GM10248 (cell line): ENCODE measurements at places on chromosomes 12 and 14.

- no peak for DNase-seq
Measured at GRCh38 chr12:100778967-100779590, 15.5 kb upstream of the ANO4 start.

DNA sequence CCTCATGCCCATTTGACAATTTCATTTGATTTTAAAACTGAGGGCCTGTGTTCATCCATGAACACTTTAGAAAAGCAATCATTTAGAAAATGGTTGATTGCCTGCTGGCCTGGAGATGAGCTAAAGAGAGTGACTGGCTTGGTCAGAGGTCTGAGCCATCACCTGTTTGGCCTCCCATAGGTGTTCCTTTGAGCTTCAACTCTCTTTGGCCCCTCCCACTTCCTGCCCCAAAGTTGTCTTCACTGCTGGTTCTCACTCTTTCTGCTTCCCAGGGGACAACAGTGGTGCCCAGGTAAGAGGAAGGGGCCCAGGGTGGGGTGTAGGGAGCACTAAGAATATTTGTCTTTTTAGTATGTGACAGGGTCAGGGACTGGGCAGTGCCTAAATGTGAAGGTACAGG lies 4.9 kb upstream of the TCP11L2 start:
- no peak for DNase-seq

GRCh38 chr14:54123841-54124240 lies 167.2 kb upstream of the BMP4 start:
- no peak for DNase-seq

DNA sequence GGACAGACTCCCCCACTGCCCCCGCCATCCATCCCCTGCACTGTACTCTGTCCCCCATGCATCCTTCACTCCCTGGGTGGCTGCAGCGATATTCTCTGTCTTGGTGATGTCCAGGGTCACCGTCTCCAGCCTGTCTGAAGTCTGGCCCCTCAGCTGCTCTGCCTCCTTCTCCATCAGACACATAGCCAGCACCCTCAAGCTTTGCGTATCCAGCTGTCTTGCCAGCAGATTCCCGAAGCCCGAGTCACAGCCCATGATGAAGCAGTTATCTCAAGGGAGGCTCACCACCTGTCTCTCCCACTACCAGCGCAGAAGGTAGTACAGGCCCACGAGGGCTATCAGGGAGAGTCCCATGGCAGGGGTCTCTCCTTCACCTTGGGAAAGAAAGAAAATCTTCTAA lies 77.8 kb downstream of the HSD17B6 start:
- DNase-seq = no peak

DNA sequence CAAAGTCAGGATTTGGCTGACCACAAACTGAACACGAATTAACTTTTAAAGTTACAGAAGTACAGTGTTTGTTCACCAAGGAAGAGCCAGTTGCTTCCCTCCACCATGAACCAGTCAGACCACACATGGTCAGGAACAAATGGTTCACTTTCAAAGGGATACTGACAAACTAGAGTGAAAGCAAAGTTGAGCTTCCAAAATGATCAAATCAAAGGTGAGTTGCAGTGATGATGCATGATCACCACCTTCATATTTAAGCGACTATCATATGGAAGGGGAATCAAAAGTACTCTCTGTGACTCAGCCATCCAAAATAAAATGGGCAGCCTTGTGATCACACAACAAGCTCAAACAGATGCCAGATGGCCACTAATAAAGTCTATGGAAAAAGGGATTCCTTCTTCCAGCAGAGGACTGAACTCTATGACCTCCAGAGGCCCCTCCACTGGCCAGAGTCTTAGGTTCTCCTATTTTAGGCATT lies 13.1 kb downstream of the NT5DC3 start:
- DNase-seq = no peak

DNA sequence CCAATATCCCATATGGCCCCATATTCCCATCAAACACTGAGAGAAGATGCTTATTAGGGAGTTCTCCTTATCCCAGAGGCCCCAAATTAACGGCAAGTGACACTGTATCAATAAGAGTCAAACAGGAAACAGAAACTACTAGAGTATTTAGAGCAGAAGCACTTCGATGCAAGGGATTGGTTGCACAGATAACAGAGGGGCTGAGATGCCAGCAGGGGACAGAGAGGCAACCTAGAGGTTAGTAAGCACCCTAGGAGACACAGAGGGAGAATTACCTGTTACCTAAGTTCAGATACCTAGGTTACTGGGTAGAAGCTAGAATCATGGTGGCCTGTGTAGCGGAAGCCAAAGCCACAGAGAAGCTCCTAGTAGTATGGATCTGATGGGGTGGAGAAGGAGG lies 2.9 kb downstream of the HEBP1 start:
- DNase-seq = no peak

GRCh38 chr12:116276652-116277466 lies 634 bp downstream of the MED13L start:
- DNase-seq = peak; percentile 62

- DNase-seq = peak; percentile 79
Measured at GRCh38 chr14:68814539-68815297, 21.9 kb upstream of the ZFP36L1 start.

GRCh38 chr12:22667122-22667521 lies 42.2 kb downstream of the ETNK1 start:
- no peak for DNase-seq

- no peak for DNase-seq
Measured at GRCh38 chr12:43887397-43887796, 51.5 kb downstream of the TMEM117 start.

DNA sequence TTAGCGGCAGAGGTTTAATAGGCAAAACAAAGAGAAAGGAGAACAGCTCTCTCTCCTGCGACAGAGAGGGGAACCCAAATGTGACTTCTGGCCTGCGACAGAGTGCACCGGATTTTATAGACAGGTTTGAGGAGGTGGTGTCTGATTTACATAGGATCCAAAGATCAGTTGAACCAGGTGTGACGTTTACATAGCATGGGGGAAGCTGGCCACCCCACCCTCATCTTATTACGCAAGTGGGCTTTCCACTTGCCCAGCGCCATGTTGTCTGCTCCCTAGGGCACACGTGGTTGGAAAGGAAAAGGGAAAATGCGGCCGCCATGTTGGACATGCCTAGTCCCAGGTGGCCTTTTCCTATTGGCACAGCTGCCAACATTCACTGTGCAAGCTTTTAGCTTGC lies 17.4 kb downstream of the BCL2L14 start:
- no peak for DNase-seq

GRCh38 chr14:69473260-69473659 lies 11.3 kb upstream of the PLEKHD1 start:
- DNase-seq = no peak

- peak; percentile 75 for DNase-seq
Measured at GRCh38 chr14:73741386-73741875, 27.2 kb upstream of the PNMA1 start.

GRCh38 chr14:74737753-74738325 lies 24.9 kb downstream of the FCF1 start:
- no peak for DNase-seq

DNA sequence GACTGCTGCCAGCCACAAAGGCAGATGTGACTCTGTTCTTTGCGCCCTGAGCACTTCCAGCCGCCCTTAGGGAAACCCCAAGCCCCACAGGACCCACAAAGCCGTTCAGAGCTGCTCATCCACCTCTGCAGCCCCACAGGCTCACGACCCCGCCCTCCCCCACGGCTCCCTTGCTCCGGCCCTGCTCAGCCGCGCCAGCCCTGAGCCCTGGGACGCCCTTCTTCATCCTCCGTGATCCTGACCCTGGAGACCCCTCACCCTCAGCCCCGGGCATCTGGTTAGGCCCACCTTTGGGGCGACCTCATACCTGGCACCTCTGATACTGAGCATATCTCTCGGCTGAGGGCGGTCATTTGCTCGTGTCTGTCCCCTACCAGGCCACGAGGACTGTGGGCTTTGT lies 125.8 kb upstream of the EVL start:
- no peak for DNase-seq

- DNase-seq = no peak
Measured at GRCh38 chr12:78914859-78915331, 50.3 kb downstream of the SYT1 start.

DNA sequence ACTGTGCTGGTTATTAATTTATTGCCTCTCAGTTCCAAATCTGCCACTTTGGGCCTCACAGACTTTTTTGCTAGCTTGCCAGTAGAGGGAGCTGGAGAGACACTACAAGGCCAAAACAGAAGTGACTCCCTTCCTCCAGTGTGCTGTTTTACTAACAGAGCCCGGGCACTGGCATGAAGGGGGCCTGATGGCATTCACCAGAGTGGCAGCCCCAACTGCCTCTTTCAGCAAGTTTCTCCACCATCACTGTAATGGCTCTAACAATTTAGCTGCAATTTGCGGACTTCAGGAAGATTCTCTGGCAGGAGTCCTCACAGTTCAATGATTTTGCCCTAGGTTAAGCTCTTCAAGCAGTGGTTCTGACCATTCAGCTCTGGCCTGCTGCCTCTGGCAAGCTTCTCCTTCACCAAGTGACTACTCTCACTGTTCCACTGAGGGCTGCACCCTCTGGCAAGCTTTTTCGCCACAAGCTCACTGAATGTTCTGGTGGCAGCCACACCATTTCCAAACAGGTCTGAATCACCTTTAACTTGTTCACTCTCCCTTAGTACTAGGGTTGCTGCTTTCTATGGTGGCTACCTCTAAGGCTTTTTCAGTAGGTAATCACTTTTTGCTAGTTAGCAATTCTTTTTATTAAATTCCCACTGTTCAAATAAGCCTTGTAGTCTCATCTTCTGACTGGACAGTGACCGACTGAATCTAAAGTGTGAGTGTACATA lies 104.9 kb downstream of the ZC3H14 start:
- peak; percentile 73 for DNase-seq

GRCh38 chr12:90245391-90245790 lies 536.8 kb upstream of the ATP2B1 start:
- no peak for DNase-seq

DNA sequence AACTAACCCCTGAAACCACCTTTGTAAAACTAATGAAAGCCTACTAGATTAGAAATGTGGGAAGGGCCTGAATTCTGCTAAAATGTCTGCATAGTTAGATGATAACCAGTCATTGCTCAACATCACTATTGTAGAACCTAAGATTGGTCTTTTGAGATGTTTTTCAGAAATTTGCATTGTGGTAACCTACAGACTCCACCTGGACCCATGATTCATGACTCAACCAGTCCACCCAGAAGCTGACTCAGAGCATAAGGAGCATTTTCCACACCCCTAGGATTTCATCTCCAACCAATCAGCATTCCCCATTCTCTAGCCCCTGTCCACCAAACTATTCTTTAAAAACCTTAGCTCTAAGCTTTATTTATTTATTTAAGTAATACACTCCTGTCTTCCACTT lies 30.4 kb upstream of the CHGA start:
- DNase-seq = no peak

DNA sequence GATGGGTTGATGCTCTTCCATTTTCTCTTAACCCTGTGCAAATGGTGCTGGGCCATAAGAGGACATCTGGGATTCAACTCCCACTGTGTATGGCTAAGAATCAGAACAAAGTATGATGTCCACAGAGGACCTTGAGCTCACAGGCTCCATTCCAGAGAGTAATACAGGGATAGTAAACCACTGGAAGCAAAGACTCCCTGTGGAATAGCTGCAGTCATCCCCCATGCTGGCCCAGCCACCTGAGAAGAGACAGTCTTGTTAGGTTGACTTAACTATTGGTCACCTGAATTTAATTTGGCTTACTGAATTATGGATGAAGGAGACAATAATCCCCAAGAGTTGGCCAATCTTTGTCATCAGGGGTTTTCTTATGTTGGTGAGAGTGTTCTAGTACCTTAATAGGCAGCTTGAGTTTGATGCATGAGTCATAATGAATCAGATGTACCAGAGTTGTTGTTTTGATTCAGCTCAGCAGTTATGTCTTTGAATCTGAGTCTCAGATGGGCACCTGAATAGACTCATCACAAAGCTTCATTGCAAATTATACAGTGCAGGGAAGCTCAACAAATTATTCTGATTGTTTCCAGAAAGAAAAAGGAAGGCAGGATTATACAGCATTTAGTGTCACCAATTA lies 122.7 kb downstream of the SSPN start:
- no peak for DNase-seq

- no peak for DNase-seq
Measured at GRCh38 chr12:53093777-53094393, 3.6 kb upstream of the IGFBP6 start.

GRCh38 chr12:14979468-14979867 lies 6.6 kb downstream of the PDE6H start:
- DNase-seq = no peak

DNA sequence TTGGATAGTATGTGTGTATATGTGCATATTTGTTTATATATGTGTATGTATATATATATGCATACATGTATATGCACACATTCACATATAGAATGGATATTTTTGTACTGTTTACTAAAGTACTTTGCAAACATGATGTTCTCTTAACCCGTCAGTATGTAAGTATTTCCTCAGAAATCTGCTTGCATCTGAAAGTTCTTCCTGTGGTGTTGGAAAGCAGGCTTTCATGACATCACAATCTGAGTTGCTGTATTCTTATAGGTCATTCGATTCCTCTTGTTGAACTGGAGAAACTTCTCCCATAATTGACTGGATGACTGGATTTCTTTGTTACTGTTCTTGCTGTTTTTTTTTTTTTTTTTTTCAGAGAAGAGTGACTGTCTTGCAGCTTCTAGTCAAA lies 29.1 kb downstream of the GABARAPL1 start:
- DNase-seq = no peak

- DNase-seq = no peak
Measured at GRCh38 chr12:50520416-50521207, 15.8 kb downstream of the DIP2B start.

DNA sequence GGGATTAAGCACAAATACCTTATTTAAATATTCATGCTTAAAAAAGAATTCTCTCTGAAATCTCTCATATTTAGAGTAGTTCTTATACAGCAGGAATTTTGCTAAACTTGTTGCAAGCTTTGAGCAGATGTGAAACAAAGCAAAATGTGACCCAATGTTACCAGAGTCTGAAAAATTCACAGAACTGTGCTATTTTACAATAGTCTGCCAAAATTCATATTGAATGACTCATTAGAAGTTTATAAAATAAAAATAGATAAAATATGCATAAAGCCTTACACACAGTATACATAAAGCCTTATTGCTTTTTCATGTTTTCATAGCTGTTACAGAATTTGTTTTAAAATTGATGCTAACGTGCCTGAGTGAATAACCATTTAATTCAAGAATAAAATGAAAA lies 17.8 kb upstream of the RHOJ start:
- no peak for DNase-seq

DNA sequence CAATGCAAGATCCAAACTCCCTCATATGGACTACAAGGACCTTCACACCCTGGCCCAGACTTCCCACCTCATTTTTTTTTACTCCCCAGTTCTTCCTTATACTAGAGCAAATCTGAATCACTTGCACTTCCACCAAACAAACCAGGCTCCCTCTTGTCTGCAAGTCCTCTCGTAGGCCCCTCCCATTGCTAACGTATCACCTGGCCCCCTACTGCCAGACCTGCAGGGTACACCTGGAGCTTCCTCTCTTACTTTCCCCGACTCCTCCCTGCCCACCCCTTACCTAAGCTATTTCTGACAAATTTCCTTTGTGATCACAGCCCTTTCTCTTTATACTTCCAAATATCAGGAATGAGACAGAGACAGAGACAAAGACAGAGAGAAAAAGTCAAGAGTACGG lies 463.9 kb downstream of the GALC start:
- no peak for DNase-seq
